ENCODE measurements at places on chromosomes 6 and 20.

GRCh38 chr6:152309648-152310047 lies 327.5 kb downstream of the SYNE1 start:
- no peak for DNase-seq

DNA sequence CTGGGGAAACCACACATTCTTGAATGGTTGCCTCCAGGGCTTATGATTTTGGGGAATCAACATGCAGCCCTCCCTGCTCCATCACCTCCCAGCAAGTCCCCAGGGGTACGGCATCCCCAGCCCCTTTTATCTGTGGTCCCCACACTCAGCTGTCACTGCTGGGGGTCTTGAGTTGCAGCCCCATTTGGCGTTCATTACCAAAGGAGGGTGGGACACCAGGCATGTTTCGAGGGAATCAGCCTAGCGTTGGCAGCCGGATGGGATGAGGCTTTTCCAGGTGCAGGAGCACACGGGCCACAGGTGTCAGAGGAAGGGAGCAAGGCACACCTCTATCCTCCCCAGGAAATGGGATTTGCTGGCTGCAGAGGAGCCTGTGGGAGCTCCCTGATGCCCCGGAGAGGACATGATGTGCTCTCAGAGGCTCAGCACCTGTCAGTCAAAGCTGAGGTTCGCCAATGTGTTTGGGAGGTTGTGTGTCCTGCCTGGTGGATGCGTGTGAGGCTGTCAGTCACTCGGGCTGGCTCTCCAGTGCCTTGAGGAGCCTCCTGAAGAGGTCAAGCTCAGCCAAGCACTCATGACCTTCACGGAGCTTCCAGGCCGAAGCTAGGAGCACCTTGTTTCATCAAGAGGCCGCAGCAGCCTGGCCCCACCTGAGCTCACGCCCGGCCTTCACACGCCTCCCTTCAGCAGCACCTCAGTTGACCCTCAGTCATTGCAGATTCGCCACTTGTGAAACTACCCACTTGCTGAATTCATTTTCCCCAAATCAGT lies 95.0 kb downstream of the ERMARD start:
- no peak for DNase-seq

- DNase-seq: no peak
These were observed 982 bp downstream of the MMUT start for GRCh38 chr6:49462071-49462470.

GRCh38 chr20:63325021-63325471 lies 32.1 kb downstream of the COL20A1 start:
- no peak for DNase-seq

GRCh38 chr6:91780270-91780669 lies 1193.4 kb upstream of the MAP3K7 start:
- no peak for DNase-seq

DNA sequence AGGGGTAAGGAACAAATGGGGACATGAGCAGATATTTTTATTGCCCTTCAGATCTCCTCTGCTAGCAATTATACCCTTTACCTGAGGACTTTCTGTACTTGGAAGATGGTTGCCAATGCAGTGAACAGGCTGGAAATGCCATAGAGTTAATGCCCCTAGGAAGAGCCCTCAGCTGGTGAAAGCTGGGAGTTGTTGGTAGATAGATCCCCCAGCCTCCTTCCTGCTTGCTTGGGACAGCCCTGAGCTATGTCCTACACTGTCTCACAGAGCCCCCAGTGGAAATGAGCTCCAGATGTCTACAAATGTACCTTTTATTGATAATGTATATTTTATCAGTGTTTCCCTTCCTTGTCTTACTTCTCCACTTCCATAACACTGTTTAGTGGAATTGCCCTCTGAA lies 87.6 kb upstream of the PAK5 start:
- no peak for DNase-seq

DNA sequence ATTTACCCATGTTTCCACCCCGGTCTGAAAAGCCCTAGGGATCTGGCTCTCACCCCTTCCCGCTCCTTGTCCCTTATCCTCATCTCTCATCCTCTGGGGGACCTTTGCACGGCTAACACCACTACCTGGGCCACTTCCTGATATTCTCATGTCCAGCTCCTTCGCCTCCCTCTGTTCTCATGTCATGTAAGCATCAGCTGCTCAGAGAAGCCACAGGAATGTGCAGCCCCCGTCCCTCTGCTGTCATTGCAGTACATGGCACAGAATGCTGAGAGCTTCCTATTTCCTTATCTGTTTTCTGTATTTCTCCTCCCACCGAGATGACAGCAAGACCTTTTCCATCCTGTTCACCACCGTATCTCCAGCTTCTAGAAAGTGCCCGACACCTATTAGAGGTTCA lies 102.4 kb downstream of the MTHFD1L start:
- no peak for DNase-seq

- DNase-seq: peak; percentile 43
These were observed 14.1 kb upstream of the HCK start for GRCh38 chr20:32037929-32038328.

DNA sequence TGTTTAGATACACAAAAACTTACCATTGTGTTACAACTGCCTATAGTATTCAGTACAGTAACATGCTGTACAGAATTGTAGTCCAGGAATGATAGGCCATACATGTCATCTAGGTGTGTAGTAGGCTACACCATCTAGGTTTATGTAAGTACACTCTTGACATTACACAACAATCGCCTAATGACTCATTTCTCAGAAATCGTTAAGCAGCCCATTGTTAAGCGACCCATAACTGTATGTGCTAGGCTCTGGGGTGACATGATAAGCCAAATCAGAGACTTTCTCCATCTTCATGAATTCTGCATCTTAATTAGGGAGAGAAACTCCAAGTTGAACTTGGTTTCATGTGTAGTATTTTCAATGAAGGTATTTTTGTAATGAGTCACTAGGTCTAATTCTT lies 17.2 kb downstream of the STK35 start:
- no peak for DNase-seq

GRCh38 chr20:14444106-14444505 lies 106.7 kb upstream of the FLRT3 start:
- DNase-seq: no peak

- peak; percentile 23 for DNase-seq
These were observed 73.5 kb downstream of the EFHC1 start for GRCh38 chr6:52493669-52494068.

- no peak for DNase-seq
These were observed 67.4 kb upstream of the SNRPB2 start for GRCh38 chr20:16662467-16662866.

DNA sequence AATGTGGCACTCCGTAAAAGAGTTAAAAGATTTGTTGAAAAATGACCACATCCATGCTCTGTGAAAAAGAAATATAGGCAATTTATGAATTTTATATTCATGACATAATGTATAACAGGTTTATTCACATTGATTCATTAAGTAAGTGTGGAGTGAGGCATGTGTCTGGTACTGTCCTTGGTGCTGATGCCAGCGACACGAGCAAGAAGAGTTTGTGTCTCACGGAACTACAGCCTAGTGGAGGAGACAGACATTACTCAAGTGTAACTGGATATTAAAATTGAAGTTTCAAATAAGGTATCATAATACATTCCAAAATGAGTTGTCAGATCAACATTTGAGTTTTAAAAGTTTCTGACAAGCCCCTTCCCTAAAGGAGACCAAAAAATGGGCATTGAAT lies 158.2 kb upstream of the PRND start:
- DNase-seq: peak; percentile 47

DNA sequence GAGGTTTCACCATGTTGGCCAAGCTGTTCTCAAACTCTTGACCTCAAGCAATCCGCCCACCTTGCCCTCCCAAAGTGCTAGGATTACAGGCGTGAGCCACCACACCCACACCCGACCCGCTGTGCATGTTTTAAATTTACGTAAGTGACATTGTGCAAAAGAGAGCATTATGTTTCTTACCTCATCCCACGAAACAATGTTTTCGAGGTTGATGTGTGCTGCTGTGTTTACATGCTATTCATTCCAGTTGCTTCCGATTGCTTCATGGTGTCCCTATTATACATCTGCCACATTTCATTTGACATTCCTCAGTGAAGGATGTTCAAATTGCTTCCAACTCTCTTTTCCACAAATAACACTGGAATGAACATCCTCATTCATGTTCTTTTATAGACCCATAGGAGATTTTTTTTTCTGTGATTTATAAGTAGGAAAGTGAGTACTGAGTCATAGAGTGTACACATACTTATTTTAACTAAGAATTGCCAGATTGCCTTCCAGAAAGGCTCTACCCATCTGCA lies 403.9 kb upstream of the JARID2 start:
- peak; percentile 96 for DNase-seq

GRCh38 chr6:121510568-121511177 lies 75.2 kb downstream of the GJA1 start:
- no peak for DNase-seq

DNA sequence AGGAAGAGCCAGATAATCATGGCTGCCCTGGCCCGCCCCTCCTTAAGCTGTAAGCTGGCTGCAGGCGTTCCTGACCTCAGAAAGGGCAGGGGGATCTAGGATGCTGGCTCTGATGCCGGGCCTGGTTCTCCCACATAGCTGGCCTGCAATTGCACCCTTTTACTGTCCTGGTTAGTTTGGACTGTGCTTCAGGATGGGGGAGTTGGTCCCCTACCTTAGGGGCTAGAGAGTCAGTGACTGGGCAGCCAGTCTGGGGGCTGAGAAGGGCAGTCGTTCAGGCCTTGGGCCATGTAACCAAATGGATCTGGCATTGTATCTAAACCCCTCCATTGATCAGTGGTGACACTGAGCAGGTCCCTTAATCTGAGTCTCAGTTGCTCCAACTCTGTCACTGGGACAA lies 40.7 kb downstream of the TGM3 start:
- no peak for DNase-seq

GRCh38 chr6:2193931-2194330 lies 51.5 kb downstream of the GMDS start:
- no peak for DNase-seq

DNA sequence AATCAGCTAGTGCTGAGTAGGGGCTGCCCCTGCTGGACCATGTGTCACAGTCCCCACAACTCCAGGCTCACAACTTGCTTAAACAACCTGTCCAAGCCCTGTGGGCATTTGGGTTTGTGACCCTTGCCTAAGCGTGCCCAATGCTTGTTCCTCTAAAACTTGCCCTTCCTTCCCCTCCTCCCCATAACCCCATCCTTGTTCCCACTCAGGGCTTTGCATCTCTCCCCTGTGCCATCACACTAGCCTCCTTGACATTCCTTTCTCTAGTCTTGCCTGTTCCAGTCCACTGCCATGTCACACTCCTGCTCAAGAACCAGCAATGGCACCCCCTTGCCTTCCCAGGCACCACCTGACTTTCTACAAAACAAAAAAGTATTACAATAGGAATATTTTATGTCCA lies 2.3 kb upstream of the DLGAP4 start:
- DNase-seq: no peak
